ENCODE measurements at places on chromosomes 5 and 9.

DNA sequence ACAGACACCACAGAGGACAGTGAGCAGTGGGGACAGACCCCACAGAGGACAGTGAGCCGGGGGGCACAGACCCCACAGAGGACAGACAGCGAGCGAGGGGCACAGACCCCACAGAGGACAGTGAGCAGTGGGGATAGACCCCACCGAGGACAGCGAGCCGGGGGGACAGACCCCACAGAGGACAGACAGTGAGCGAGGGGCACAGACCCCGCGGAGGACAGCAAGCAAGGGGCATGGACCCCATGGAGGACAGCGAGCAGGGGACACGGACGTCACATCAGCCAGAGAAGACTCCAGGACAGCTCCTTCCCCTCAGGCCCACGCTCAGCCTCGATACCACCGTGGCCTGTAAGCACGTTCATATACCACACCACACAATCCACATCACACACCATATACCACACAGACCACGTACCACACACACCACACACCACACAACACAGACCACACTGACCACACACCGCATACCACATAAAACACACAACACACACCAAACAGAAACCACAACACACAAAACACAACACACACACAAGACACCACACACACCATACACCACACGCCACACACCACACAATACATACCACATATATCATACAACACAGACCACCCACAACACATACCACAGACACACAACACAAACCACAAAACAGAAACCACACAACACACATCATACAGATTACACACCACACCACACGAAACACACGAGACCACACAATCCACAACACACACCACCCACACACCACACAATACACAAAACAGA is 5.2 kb upstream of the ZDHHC11 start:
- DNase-seq = no peak

DNA sequence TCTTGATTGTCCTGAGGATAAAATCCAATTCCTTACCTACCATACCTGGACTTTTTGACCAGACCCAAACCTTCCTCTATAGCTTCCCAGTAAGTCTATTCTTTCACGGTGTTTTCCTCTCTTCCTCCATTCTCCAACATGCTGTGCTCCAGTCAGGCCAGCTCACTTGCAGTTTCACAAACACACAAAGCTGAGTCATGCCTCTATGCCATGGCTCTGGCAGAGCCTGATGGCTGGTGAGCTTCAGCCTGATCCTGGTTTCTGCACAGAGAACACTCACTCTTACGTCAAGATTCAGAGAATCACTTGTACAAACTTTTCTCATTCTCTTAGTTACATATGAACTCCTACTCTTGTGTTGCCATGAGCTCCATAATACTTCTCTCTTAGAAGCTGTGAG is 27.7 kb upstream of the PAX5 start:
- DNase-seq = peak; percentile 57

- DNase-seq = no peak
Observed at GRCh38 chr5:39164016-39164415, 55.3 kb downstream of the FYB1 start.

DNA sequence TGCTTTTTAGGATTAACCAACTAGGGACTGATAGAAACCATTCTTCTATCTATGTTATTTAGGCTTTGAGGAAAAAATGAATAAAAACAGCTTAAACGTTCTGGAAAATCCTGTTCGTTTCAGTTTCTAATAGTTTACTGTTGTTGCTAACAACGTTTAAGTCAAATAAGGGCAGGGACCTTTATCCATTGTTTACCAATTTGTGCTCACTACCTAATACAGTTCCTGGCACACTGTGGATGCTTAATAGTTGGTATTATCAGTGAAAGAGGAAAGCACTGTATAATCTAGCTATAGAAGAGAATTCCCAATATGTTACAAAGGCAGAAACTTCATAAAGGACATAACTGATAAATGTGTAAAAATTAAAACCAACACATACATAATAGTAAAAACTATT is 52.5 kb downstream of the ZFR start:
- no peak for DNase-seq

- no peak for DNase-seq
Observed at GRCh38 chr9:33142535-33142934, 24.6 kb downstream of the B4GALT1 start.

DNA sequence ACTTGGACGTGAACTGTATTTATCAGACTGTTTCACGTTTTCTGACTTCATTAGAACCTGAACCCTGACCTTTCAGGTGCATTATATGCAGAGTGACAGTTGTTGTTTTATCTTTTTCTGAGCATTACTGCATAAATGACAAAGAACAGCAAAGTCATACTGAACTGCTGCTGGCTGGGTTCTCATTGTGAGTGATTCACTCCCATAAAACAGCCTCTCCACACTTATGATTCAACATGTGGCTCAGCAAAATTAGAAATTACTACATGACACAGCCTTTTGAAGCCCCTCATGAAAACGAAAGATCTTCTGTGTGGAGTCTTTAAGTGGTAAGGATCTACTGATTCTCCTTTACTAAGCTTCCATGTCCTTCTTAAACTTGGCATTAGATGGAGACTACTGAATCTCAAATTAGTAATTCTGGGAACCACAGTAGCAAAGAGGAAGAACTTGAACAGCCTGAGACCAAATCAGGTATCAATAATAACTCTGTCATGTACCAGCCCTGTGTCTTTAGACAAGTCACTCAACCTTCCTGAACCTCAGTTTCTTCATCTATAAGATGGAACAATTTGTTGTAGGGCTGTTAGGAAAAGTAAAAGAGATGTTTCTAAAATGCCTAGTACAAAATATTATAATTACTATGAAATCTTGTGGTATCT is 172.3 kb upstream of the GNA14 start:
- peak; percentile 6 for DNase-seq

- no peak for DNase-seq
Observed at GRCh38 chr5:14659821-14660607, 4.5 kb upstream of the OTULIN start.

DNA sequence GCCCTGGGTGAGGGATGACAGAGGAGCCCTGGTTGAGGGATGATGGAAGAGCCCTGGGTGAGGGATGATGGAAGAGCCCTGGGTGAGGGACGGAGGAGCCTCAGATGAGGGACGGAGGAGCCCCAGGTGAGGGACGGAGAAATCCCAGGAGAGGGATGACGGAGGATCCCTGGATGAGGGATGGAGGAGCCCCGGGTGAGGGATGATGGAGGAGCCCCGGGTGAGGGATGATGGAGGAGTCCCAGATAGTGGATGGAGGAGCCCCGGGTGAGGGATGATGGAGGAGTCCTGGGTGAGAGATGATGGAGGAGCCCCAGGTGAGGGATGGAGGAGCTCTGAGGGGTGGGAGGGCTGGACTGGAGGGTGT is 10.9 kb downstream of the PHF2 start:
- no peak for DNase-seq

DNA sequence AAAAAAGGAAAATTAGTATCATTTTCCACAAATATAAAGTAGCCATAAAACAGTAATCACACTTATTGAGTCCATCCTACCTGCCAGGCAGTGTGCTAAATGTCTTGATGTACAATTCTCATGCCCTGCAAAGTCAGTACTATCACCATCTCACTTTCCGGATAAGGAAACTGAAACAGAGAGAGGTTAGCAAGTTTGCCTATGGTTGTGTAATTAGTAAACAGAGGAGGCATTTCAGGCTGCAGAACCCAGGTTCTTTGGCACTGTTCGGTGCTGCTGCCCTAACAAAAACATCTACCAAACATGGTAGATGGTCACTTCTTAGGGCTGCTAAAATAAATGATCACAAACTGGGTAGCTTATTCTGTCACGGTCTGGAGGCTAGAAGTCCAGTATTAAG is 22.6 kb downstream of the PLAC8L1 start:
- no peak for DNase-seq

DNA sequence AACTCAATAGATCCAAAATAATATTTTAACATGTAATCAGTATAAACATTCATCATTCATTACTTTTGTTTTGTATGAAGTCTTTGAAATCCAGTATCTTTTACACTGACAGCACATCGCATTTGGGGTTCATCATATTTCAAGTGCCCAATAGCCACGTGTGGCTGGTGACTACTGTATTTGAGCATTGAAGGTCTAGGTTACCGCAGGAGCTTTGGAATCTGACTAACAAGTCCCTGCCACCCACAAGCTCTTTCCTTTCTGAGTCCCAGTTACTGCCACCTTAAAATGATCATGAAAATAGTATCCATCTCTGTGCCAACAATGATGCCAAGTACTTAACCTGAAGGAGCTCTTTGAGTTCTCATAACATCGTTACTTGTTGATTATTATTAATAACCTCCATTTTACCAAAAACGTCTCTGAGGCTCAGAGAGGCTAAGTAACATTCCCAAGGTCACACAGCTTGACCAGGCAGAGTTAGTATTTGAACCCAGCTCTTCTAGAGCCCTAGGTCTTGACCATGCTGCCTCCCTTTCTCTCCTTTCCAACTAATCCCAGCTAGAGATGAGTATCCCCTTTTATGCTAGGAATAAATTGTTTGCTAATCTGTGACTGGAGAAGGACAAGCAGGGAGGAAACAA is 24.2 kb downstream of the ARHGEF37 start:
- no peak for DNase-seq

DNA sequence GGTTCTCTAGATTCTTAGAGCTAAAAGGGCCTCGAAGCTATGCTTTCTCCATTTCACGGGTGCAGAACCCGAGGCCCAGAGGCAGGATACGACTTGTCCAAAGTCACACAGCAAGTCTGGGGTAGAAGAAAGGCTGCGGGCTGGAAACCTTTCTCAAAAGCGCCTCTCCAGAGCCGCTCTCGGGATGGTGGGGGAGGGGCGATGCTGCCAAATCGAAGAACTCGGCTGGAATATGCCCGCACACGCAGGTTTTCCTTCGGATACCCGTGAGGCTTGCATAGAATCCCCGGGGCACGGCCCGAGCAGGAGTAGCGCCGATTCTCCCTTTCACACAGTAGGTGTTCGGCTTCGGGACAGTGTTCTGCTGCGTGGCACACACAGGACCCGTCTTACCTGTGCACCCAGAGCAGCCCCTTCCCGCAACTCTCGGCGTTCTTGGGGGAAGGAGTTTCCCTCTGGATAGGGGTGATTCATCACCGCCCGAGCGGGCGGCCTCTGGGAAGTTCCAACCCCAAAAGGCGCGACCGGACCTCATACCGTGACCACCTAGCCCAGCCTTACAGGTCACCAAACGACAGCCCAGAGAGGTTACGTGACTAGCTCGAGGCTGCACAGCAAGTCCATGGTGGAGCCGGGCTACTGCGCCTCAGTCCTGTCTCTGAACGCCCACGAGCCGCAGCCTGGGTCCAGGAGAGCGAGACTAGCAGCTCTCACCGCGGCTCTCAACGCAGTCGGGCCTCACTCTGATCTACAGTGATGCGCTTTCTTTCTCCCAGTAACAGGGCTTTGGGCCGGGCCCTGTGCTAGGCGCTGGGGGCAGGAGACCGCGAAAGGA is 4.1 kb downstream of the PAX5 start:
- DNase-seq = no peak

DNA sequence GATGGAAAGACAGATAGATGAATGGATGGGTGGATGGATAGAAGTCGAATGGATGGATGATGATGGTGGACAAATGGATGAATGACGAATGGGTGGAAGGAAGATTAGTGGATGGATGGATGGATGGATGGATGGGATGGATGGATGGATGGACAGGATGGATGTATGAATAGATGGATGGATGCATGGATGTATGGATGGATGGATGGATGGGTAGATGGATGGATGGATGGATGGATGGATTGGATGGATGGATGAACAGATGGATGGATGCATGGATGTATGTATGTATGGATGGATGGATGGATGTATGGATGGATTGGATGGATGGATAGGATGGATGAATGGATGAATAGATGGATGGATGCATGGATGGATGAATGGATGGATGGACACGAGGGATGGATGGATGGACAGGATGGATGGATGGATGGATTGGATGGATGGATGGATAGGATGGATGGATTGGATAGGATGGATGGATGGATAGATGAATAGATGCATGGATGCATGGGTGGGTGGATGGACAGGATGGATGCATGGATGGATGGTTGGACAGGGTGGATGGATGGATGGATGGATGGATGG is 52.4 kb downstream of the DUSP1 start:
- DNase-seq = no peak

- no peak for DNase-seq
Observed at GRCh38 chr5:93062548-93062947, 518.5 kb downstream of the NR2F1-AS1 start.

DNA sequence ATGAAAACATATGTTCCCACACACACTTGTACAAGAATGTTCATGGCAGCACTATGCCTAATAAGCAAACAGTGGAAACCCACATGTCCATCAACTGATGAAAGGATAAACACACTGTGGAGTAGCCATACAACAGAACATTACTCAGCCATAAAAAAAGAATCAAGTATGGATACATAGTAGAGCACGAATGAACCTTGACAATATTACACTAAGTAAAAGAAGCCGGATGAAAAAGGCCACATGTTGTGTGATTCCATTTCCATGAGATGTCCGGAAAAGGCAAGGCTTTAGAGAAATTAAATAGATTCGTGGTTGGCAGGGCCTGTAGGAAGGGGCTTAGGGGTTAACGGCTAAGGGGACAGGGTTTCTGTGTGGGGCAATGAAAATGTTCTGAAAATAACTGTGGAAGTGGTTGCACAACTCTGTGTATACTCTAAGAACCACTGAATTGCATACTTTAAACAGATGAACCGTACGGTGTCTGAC is 51.4 kb downstream of the COL23A1 start:
- peak; percentile 94 for DNase-seq

DNA sequence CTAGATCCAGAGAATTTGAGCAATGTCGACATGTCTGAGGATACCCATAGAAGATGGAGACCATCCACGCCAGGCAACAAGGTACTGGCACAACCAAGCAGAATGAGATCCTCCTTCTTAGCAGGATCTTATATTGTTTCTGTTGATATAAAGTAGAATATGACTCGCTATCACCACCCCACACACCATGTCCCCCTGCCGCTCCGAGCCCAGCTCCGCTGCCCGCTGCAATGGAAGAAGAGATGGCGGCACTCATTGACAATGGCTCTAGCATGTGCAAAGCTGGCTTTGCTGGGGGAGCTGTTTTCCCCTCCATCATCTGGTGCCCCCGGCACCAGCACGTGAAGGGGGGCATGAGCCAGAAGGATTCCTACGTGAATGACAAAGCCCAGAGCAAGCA is 49.5 kb upstream of the FBXL7 start:
- DNase-seq = no peak

- no peak for DNase-seq
Observed at GRCh38 chr9:132241840-132242620, 80.2 kb downstream of the NTNG2 start.

GRCh38 chr9:106321394-106322180 is 541.4 kb upstream of the ZNF462 start:
- DNase-seq = no peak

DNA sequence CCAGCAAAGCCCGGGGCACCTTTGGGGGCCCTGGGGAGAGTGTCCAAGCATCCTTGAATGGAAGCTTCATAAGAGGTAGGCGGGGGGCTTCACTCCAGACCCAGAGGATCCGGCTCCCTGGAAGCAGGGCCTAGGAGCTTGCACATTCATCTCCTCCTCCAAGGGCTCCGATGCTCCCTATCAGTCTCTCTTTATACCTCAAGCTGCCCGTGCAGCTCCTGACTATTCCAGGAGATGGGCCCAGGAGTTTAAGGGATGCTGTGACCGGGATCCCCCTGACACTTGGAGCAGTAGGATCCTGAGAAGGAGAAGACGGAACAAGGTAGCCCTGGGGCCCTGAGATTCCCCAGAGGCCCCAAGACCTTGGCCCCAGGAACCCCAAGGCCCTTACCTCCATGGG is 25.9 kb downstream of the CSF1R start:
- DNase-seq = no peak

GRCh38 chr9:133207540-133208170 is 1.4 kb downstream of the OBP2B start:
- no peak for DNase-seq

GRCh38 chr9:110996436-110997220 is 41.6 kb downstream of the LPAR1 start:
- DNase-seq = no peak

All from SIG-M5 (cell line).